ENCODE measurements at places on chromosomes 7 and 10.

- no peak for DNase-seq
These were observed 246.4 kb downstream of the GATA3 start for GRCh38 chr10:8300925-8301324.

DNA sequence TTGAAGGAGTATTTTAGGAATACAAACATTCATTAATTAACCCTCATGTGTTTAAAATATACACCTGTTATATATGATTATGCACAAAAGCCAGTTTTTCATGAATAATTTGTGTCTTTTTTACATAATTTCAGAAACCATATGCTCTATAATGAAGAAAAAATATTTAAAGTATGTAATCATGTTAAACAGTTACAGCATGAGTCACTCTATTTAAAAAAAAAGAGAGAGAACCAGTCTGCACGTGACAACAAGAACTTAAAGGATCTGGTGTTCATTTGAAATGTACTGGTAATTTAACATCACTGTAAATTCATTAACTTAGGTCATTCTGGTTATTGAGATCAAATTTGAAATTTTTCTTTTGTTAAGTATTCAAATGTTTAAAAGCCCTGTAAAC is 228.5 kb downstream of the CACNB2 start:
- no peak for DNase-seq

DNA sequence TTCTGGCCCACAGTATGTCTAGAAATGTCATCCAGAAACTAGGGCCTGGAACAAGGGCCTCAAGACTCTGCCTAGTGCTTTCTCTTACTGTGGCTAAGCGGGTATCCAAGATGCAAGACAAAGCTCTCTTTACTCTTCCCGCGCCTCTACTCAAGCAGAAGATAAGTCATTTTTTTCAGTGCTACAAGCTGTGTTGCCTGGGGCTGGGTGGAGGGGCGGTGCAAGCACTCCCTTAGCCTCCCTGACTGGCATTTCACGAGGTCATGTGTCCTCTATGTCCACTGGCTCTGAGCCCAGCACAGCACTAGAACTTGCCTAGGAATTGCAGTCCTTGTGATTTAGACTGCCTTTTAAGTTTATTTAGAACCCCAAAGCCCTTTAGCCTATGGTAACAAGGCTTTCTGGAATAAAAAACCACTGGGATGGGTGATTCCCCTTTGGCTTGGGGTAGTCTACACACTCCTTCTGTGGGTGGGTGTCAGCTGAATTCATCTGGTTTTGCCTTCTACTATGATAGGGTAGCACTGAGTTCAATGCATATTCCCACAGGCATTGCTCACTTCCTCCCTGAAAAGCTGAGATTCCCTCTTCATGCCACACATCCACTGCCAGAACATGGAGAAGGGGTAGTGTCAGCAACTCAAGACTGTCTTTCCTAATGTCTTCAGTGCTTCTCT is 371.8 kb upstream of the KCND2 start:
- no peak for DNase-seq

DNA sequence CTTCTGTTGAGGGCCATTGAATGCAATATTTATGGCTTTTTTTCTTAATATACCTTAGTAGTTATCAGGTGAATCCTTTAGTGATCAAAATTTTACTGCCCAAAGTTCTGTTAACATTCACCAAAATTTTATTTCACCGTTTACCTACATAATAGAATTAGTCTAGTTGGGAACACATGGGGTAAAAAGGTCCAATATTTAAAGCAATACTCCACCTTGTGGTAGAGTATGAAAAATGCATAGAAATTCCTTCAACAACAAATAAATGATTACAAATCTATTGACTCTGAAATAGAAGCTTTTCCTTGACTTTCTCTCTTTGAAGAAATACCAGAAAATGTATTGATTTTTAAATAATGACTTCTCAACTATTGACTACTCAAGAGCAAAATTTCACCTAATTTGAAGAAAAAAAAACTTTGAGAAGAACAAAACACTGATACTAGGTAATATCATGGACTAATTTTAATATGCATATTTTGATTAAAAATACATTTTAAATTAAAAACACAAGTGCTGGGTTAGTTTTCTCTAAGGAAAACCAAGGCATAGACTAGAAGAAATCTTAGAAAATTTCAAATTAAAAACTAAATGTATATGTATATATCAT is 43.3 kb downstream of the POLR1F start:
- peak; percentile 13 for DNase-seq

- no peak for DNase-seq
These were observed 305.6 kb upstream of the FZD1 start for GRCh38 chr7:90958647-90959046.

- no peak for DNase-seq
These were observed 12.7 kb upstream of the ABCC2 start for GRCh38 chr10:99769706-99770105.

GRCh38 chr10:132749371-132749795 is 36.6 kb downstream of the NKX6-2 start:
- DNase-seq = no peak

DNA sequence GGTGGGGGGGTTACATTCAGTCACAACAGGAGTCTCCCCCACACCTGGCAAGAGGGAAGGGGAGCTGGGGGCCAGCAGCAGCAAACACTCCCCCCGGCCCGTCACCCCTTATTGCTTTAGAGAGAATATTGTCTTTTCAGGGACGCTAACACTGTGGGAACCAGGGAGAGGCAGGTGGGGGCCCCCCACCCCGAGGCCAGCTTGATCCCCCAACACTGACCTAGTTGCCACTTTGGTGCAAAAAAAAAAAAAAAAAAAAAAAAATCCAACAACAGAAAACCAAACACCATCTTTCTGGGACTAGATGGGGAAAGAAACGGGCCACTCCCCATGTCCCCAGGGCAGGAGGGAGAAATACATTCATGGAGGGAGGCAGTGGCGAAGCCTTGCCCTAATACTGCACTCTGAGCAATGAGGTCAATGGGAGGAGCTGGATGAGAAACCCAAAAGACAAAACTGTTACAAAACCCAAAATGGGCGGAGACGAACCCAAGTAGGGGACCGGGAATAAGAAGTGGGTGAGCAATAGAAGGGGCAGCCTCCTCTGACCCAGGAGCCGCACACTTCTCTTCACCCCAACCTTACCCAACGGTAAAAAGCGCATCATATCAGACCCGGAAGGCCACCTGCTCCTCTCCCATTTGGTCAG is 6.5 kb downstream of the GNB2 start:
- no peak for DNase-seq

- no peak for DNase-seq
These were observed 222.6 kb downstream of the HTR7 start for GRCh38 chr10:90635111-90635765.

GRCh38 chr10:3857318-3857717 is 72.3 kb upstream of the KLF6 start:
- no peak for DNase-seq

DNA sequence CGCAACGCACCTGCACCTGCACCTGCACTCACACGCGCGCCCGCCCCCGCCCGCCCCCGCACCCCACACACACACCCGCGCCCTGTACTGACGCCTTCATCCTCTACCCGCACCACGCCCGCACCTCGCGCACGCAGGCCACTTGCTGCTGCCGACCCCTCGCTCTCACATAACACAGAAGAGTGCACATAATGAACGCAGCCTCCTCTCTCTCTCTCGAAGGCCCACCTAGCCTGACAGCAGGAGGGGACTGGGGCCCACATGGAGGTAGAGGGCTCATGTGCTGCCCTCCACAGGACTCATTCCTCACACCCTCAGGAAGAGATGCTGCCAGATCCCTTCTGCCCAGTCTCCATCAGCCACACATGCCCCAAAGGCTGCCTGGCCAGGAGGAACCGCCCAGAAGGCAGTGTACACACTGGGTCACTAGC is 432 bp upstream of the CAMK2B start:
- no peak for DNase-seq

- no peak for DNase-seq
These were observed 17.8 kb downstream of the ARHGAP22 start for GRCh38 chr10:48587101-48587500.

GRCh38 chr7:20828947-20829346 is 42.3 kb upstream of the SP8 start:
- no peak for DNase-seq

GRCh38 chr10:110147961-110148360 is 59.4 kb upstream of the MXI1 start:
- no peak for DNase-seq

DNA sequence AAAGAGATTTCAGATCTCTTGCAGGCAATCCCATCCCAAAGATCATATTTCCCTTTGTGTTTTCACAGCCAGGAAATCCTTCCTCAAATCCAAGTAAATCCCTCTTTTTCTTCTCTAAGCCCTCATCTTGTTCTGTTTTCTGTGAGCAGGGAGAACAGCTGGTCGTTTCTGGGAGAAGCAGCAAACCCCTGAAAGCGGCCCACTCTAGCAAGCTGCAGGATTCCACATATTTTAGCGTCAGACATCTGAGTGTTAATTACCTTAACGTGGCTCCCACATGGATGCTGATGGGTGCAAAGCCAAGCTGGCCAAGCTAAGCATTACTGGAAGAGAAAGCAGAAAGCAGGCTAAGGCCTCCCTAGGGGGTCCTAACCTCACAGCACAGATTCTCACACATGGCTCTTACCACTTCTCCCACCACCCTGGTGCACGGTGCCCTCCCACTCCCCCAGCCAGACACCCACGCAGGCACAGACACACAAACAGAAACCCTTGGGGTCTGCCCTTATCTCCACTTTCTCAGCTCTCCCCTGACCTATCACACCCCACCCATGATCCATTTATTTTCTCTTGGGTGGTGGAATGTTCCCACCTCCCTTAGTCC is 551.0 kb upstream of the AUTS2 start:
- DNase-seq = no peak

- DNase-seq = no peak
These were observed 9.9 kb upstream of the STEAP2 start for GRCh38 chr7:90201500-90202195.

DNA sequence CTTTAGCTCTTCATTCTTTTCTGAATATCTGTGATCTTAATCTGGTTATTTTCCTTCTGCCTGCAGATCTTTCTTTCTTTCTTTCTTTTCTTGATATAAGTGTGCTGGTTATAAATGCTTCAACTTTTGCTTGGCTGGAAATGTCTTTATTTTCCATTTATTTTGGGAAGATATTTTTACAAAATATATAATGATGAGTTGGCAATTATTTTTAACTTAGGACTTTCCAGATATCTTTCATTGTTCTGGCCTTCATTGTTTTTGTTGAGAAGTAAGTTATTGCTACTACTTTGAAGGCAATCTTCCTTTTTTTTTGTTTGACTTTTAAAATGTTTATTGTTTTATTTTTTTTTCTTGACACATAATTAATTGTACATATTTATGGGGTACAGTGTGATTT is 75.3 kb downstream of the ZNF503 start:
- DNase-seq = no peak

- no peak for DNase-seq
These were observed 13.3 kb downstream of the ST7 start for GRCh38 chr7:116966601-116967000.

- peak; percentile 63 for DNase-seq
These were observed 83.7 kb upstream of the PDGFA start for GRCh38 chr7:603152-603951.

GRCh38 chr10:58836991-58837575 is 324.4 kb downstream of the BICC1 start:
- no peak for DNase-seq

DNA sequence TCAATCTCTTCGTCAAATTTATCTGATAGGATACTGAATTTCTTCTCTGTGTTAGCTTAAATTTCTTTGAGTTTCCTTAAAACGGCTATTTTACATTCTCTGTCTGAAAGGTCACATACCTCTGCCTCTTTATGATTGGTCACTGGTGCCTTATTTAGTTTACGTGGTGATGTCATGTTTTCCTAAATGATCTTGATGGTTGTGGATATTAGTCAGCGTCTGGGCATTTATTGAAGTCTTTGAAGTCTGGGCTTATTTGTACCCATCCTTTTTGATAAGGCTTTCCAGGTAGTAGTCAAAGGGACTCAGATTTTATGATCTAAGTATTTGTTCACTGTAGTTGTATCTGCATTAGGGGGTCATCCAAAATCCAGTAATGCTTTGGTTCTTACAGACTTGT is 1407.5 kb upstream of the LRRTM3 start:
- DNase-seq = no peak

- DNase-seq = no peak
These were observed 137.0 kb downstream of the PTPRN2 start for GRCh38 chr7:158450476-158451124.

- DNase-seq = no peak
These were observed 137.8 kb downstream of the OAT start for GRCh38 chr10:124280916-124281315.

DNA sequence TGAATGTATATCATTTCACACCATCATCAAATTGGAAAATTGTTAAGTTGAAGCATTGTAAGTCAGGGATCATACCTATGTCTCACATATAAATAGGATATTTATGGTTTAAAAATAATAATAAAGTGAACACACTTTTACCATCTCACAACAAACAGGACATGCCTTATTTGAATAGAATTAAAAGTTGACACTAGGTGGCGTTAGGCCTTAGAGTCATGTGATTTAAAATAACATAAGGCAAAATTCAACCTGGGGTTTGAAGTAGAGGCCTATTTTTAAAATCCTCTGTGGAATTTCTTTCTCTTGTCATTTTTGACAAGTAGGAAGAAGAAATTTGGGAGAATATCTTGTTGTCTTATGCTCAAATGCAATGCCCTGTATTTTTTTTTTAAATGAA is 184.7 kb upstream of the PCDH15 start:
- DNase-seq = no peak

DNA sequence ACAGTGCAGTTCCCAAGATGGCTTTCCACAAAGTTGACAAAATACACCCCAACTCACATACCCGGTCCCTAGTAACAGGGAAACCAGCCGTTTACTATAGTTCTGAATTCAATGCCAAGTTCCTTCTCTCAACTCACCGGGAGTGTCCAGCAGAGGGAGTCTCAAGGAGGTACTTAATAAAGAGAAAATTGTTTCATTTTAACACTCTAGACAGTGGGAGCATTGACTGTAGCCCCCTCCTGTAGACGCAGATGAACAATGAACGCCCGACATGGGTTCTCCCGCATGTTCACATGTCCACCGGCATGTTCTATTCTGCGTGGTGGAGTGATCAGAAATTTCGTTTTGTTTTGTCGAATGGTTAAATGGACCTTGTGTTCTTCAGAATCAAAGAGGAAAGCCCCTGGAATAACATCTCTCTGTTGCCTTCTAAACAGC is 1.9 kb downstream of the HIPK2 start:
- peak; percentile 69 for DNase-seq

- no peak for DNase-seq
These were observed 122.5 kb upstream of the ANKRD1 start for GRCh38 chr10:91043173-91043910.
